Fibroblast of the aortic adventitia (primary cell): ENCODE measurements at places on chromosomes 4 and X.

- no peak for DNase-seq
Measured at GRCh38 chr4:85676050-85676425, 201.1 kb downstream of the ARHGAP24 start.

DNA sequence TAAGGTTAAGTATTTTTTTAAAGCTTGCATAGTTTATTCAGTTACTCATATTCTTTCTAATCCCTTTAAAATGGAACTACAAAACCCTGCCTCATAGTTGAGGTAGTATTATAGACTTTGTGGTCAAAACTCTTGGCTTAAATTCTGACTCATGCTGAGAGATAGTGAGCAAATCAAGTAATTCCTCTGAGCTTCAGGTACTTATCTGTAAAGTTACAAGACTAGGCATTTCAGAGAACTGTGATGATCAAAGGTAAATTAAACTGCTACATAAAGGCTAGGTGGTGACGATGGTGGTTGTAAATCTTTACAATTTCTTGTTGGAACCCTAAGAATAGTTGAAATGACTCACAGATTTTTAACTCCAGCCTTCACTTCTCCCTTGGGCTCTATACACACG is 3.2 kb upstream of the CLOCK start:
- peak; percentile 62 for DNase-seq

GRCh38 chr4:26384380-26385057 is 63.7 kb downstream of the RBPJ start:
- no peak for DNase-seq

DNA sequence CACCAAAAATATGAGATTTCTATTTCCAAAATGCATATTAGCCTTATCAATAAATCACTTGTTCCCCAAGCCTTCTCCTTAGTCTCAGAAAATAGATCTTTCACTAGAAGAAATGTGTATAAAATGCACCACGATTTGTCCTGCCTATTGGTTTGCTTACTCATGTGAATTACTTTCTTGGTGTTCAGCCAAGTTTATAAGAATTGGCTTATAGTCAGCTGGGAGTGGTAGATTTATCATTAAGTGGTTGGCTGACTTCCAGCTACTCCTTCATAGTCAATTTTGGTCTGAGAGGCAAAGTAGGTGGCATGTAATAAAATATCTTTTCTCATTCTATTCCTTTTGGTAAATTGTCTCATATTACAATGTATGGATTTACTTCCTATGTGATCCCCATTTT is 1.3 kb downstream of the SULT1E1 start:
- peak; percentile 65 for DNase-seq

DNA sequence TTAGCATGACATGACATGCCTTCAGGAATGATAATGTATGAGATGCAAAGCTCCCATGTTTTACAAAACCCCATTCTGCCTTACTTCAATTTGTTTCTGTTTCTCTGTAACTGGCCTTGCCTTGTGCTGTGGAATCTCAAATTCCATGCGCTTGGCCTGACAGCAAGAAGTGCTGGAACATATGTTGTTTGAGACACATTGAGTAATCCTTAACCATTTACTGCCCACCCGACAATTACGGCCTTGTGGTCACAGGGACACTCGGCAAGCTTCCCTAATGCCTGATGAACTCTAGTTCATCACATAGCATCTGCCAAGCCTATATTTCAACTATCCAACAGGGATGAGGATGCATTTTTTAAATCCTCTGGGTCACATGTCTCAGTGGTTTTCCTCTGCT is 226.4 kb upstream of the CASK start:
- peak; percentile 20 for DNase-seq

DNA sequence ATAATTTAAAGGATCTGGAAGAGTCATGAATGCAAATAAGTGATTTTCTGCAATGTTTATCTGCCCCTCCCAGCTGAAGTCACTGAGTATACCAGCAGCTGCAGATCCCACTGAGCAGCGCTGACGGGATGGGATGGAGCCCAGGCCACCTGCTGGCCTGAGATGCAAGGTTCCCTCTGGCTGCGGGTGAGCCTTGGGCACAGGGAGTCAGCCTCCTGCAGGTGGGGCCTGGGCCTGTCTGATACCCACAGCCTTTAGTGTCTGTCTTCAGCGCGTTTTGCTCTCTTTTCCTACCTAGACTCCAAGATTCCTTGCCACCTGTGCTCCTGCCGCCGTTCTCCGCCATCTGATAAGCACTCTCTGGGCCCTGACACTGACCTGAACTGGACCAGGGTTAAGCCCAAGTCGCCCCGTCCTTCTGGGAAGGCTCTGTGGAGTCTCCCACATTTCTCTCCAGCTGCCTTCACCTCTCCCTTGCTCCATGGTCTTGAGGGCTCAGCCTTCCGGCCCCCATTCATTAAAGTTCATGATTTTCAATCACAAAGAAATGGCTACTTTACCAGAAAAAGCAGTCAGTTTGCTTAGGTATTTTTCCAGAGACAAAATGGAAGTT is 223.1 kb upstream of the FAT1 start:
- no peak for DNase-seq

DNA sequence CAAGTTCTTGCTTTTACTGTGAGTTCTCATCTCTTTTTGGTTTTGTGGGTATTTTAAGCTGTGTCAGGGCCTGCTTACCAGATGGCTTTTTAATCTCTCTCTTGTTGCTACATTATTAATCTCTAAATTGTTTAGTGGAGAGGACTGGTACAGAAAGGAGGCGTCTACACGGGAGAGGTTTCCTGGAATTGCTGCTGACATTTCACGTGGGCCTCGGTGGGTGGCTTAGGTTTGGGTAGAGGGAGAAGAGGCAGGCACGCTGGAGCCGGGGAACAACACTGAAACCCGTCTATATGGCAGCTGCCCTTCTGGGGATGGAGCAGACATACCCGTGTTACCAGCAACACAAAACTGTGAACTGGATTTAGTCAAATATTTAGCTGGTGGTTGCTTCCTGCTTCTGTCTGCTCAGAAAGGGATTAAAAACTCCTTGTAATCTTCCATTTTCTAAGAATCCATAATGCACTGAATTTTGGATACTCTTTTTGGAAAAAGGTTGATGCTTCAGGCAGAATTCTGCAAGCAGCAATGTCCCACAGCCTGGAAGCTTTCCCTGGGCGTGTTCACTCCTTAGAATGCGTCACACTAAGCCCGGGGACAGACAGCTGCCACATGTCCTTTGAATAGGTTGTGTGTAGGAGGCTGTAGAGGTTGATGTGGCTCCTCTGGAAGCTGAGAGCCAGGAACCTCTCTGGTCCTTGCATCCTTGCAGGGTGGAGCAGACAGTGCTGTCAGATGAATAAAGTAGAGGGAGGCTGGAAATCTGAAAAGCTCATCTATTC is 199.8 kb upstream of the GATB start:
- DNase-seq, result no peak

GRCh38 chr4:102815981-102816380 is 11.4 kb downstream of the UBE2D3 start:
- peak; percentile 74 for DNase-seq

DNA sequence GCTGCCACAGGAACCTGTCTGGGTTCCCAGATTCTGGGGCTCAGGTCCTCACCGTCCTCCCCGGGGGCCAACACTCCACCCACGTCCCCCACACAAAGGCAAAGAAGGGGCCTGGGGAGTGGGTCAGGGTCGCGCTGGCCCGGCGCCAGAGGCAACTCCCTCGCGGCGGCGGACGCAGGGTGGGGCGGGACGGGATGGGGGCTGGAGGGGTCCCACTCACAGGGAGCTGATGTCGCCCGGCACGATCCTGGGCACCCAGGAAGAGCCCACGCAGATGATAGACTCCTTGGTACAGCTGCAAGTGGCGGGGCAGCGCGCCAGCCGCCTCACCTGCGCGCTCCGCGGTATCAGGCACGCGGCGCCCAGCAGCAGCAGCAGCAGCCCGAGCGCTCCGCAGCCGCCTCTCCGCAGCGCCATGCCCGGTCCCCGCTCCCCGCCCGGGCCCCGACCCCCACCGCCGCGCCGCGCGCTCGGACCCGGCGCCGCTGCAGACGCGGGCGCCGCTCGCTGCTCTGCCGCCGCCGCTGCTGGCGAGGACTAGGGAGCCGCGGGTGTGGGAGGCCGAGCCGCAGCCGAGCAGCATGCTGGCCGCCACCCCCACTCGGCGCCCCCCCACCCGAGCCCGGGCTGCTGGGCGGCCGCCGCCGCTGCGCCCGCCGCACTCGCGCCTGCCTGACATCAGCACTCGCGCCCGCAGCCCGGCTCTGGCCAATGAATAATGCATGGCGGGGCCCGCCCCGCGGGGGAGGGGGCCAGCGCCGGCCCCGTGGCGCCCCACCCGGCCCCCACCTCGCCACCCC is at the start of gene LGI2:
Gene LGI2, minus strand, starts transcription at position 670 of the 800 bp plus-strand sequence. Its CDS starts 253 bp downstream, at position 417.
- no peak for DNase-seq
